Activated T-helper 1 cell treated with Interleukin-2 at 50 U/mL for 16 hours (primary cell): ENCODE measurements at places on chromosomes 1 and 21.

GRCh38 chr1:21956720-21957552 is 19.8 kb upstream of the HSPG2 start:
- DNase-seq = peak; percentile 32

DNA sequence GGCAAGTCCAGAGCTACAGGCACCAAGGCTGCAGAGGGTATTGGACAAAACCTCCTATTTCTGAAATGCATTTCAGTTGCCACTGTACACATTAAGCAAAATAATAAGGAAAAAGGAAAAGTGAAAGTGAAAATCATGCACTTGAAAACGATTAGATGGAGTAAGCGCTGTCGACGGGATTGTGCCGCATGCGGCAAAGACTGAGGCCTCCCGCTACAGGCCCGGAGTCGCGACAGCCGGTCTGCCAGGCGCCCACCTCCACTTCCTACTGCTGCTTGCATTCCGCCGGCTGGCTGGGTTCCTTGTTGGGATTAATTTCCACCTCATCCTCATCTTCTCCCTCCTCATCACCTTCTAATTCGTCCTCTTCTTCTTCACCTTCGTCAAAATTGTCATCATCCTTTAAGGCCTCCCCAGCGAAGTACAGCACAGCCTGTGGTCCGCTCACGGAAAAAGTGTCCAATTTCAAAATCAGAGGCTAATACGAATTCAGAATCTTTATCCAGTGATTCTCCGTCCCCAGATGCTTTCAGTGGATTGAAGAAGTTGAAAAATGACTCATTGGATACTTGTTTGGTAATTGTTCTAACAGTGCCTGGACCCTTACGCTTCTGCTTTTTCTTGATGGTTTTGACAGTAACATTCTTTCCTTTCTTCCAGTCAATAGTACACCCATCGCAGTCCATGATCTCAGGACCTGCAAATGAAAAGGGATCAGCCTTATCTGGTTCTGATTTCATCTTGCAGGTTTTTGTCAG is 38.0 kb downstream of the CD58 start:
- DNase-seq = no peak

DNA sequence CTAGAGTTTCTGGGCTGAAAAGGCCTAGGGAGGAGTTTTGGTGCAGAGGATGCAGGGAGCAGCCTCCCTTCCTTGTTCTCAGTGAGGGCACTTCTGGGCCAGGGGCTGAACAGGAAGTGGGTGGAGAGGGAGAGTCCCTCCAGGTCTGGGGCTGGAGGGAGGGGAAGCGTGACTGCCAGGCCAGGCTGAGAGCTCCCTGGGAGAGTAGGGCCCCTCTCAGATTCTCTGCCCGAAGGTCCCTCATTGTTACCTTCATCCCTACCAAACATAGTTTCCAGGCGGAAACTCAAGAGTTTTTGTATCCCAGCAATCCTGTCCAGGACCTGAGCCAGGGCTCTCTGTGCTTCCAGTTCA is 36.8 kb downstream of the CITED4 start:
- DNase-seq = no peak

- DNase-seq = peak; percentile 31
Observed at GRCh38 chr1:116738673-116739370, 15.4 kb upstream of the CD2 start.

GRCh38 chr1:91816031-91816430 is 69.9 kb downstream of the TGFBR3 start:
- no peak for DNase-seq

DNA sequence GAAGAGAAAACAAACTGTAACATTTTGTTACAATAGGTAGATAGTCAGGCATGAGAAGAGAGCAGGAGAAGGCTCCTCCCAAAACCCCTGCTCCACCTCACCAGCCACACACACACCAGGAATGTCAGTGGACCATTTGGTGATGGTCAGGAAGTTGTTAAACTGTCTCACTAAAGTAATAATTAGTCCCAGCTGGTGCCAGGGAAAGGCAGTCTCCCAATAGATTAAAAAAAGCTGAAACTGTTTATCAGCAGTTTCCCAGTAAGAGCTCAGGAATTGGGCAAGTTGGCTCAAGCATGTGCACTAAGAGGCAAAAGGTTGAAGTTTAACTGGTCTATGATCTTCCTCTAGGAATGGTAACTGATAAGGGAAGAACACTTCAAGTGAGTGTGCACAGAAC is 249.6 kb downstream of the COL11A1 start:
- DNase-seq = no peak

- no peak for DNase-seq
Observed at GRCh38 chr1:91099746-91100621, 78.1 kb upstream of the ZNF644 start.

- DNase-seq = no peak
Observed at GRCh38 chr1:222931023-222931422, 116.2 kb downstream of the DISP1 start.

GRCh38 chr21:35720208-35720731 is 340.1 kb downstream of the SETD4 start:
- no peak for DNase-seq

- no peak for DNase-seq
Observed at GRCh38 chr1:84377480-84378095, 20.7 kb upstream of the DNASE2B start.

- no peak for DNase-seq
Observed at GRCh38 chr1:193256019-193256418, 69.6 kb upstream of the B3GALT2 start.

GRCh38 chr1:145849356-145850160 is 4.1 kb downstream of the NUDT17 start:
- no peak for DNase-seq

DNA sequence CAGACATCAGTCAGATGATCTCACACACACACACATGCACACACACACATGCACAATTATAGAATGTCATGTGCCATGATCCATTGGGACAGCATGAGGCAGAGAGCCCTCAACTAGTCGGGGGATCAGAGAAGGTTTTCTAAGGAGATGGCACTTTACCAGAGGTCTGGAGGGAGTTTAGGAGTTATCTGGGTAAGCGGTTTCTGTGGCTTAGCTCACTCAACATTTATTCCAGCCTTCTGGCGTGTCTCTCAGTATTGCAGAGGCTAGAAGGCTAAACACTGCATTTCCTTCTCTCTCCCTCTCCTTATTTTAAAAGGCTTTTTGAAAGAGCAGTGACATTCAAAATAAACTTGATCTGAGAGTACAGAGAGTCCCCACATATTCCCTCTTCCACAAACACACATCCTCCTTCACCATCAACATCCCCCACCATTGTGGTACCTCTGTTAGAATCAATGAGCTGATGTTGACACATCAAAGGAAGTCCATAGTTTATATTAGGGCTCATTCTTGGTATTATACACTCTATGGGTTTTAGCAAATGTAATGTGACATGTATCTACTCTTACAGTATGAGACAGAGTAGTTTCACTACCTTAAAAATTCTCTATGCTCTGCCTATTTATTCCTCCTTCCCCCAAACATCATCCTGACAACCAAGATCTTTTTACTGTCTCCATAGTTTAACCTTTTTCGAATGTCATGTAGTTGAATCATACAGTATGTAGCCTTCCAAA is 9.0 kb upstream of the PLA2G2A start:
- DNase-seq = no peak

DNA sequence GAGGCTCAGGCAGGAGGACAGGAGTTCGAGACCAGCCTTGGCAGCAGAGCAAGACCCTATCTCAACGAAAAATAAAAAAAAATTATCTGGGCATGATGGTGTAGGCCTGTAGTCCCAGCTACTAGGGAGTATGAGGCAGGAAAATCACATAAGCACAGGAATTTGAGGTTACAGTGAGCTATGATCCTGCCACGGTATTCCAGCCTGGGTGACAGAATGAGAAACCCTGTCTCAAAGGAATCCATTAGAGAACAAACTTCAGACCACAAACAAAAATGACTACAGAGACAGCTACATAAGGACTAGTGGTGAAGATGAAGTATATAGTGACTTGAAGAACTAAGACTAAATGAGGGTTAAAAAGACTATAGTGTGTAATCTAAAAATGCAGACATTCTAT is 233.1 kb downstream of the RERE start:
- no peak for DNase-seq

- DNase-seq = no peak
Observed at GRCh38 chr1:10626131-10626731, 151.5 kb downstream of the PEX14 start.
